Putamen (tissue), 1 donor: ENCODE measurements at places on chromosomes 1 and 21.

DNA sequence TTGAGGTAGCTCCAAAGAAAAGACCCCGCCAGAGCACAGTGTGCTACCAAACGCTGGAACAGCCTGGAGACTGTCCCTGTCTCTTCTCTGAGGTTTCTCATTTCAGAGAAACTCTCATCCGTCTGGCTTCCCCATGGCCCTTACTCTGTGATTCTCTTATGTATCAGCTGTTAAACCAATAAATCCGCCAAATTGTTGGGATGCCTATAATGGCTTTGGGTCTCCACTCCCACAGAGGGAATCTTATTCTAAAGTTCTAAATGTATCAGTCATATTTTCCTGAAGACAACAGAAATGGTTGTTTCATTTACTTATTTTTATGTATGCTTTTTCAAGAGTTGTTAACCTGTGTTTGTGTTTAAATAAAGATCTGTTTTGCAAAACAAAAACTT is 4.0 kb downstream of the ERG start:
- no peak for DNase-seq

DNA sequence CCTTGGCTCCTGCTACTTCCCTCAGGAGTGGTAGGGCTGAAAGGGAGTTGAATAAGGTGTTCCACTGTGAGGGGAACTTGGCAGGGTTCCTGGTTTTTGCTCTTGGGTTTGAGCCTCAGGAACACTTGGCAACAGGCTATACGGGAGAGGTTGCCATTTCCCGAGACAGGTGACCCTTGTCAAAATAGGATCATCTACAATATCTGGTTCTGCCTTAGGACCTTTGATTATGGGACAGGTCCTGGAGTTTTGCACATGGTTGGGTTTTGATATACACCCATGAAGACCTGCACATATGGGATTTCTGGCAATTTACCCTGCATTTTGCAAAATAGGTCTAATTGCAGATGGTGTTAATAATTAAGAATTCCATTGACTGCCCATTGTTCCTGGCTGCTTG is 31.1 kb downstream of the YY1AP1 start:
- DNase-seq, result no peak

- DNase-seq, result no peak
Observed at GRCh38 chr1:199279872-199280645, 641.2 kb downstream of the PTPRC start.

DNA sequence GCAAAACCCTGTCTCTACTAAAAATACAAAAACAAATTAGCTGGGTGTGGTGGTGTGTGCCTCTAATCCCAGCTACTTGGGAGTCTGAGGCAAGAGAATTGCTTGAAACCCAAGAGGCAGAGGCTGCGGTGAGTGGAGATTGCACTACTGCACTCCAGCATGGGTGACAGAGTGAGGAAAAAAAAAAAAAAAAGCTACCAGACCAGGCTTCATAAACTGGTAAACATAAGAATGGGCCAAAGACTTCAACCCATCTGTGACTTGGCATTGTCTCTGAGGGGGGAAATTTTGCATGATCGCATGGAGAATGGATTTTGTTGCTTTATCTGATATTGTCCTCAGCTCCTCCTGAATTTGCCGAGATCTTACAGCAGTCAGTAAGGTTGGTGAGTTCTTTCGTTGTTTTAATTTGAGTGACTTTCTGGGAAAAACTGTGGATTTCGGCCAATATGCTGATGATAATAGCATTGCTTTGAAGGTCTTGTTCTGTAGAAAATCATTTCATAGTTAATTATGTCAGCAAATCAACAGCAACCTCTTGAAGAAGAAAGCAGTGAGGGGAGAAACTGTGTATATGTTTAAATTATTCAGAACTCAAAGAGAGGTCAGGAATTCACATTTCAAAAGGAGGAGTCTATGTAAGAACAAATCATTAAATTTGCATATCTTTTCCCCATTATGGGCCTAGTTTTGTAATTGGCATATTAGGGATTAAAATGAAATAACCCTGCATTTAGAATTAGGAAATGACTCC is 13.1 kb downstream of the FGGY start:
- no peak for DNase-seq

- DNase-seq, result no peak
Observed at GRCh38 chr1:93106226-93106625, 27.1 kb downstream of the MTF2 start.

GRCh38 chr1:22563671-22564602 is 648 bp downstream of the EPHA8 start:
- DNase-seq, result no peak

DNA sequence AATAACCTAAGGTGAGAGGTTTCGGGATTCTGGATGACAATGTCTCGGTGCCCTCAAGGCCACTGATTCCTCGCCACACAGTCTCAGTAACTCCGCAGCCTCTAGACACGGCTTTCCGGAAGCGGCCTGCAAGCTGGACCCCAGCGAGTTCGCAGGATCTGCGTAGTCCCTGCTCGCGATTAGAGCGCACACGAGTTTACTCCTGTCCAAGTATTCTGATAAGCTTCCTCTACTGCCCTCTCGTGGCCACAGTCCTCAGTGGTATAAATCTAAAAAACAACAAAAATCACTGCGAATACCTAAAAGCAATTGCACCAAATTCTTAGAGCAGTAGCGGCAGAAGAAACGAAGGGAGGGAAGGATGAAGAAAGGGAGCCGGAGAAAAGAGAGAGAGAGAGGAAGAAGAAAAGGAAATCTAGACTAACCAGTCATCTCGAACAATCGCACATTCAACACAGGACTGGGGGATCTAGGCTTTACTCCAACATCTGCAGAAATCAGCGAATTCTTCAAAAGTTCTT is 1.1 kb upstream of the PLXNA2 start:
- DNase-seq, result peak; percentile 87

DNA sequence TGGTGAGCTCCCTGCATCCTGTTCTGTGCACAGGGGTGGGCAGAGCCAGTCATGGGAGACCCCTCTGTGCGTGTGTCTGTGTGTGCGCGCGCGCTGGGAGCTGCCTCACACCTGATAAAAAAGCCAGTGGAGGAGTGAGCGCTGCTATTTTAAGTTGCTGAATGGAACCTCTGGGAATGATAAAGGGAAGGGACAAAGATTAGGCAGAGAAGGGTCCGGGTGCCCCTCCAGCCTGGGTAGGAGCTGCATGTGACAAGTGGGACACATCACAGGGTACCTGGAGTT is 847 bp downstream of the ADORA1 start:
- no peak for DNase-seq

DNA sequence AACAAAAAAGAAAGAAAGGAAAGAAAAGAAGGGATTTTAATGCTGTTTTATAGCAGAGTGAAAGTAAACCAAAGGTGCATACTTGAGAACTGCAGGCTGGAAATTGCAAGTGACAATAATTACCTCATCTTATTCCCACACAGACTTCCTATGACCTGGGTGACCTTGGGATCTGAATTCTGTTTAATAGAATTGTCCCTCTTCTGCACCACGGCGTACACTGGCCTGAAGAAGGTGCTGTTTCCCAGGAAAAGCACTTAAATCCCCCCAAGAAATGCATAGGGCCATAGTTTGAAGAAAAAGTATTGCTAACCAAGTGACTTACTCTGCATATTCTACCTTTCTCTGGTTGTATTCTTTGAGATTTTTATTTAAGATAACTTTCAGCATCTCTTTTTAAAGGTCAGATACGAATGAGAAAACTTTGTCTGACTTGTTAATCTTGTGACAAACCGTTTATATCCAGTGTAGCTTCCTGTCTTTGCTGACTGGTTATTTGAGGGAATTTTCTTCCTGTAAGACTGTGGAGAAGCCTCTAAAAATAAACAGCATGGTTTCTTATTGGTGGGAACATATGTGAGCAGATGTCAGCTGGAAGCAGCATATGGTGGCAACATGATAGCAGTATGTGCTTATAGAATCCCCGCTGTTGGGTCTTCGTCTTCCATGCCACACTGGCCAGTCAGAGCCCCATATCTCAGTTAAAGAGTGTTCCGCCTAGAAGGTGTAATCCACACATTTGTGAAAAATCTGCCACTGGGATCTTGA is 16.3 kb downstream of the TGFB2 start:
- DNase-seq, result no peak

DNA sequence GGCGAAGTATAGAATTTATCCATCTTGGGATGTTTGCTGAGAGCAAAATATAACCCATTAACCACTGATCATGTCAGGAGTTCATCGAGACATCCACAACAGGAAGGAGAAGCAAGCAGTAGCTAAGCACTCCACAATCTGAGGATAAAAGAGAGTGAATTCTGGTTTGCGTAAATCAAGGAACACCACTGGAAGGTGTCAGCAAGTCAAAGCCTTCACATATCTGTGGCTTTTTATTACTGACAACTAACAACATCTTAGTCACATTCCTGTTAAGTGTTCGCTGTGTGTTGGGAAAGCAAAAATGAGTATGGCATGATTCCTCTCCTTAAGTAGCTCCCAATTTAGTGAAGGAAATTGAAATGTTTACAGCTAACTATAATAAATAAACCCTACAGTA is 44.5 kb upstream of the DARS2 start:
- no peak for DNase-seq

GRCh38 chr1:65112811-65113210 is 35.2 kb upstream of the AK4 start:
- no peak for DNase-seq

GRCh38 chr1:22709891-22710700 is 543 bp upstream of the EPHB2 start:
- peak; percentile 53 for DNase-seq

DNA sequence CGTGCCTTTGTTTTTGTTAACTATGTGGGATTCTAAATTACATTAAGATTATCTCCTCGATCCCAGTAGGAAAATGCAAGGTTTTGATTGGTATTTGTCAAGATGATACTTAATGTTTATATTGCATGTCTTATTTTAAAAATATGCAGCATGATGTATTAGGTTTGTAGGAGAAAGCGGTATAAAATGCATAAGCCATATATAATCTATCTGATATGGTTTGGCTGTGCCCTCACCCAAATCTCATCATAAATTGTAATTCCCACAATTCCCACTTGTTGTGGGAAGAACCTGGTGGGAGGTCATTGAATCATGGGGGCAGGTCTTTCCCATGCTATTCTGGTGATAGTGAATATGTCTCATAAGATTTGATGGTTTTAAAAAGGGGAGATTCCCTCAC is 198.1 kb upstream of the NCAM2 start:
- DNase-seq, result no peak

DNA sequence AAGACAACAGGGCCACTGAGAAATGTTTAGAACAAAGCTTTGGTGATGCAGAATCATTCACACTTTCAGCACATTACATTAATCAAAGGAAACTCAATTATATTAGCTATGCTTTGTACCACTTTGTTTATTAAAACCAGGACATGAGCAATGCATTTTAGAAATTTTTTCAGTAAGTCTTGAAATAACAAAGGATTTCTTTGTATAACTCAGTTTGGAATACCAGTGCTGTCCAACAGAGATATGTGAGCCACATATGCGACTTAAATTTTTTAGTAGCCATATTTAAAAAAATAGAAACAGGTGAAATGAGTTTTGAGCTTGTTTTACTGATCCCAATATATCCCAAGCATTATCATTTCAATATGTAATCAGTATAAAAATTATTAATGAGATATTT is 18.8 kb upstream of the F3 start:
- no peak for DNase-seq

- no peak for DNase-seq
Observed at GRCh38 chr1:150309758-150310508, 11.4 kb upstream of the PRPF3 start.

DNA sequence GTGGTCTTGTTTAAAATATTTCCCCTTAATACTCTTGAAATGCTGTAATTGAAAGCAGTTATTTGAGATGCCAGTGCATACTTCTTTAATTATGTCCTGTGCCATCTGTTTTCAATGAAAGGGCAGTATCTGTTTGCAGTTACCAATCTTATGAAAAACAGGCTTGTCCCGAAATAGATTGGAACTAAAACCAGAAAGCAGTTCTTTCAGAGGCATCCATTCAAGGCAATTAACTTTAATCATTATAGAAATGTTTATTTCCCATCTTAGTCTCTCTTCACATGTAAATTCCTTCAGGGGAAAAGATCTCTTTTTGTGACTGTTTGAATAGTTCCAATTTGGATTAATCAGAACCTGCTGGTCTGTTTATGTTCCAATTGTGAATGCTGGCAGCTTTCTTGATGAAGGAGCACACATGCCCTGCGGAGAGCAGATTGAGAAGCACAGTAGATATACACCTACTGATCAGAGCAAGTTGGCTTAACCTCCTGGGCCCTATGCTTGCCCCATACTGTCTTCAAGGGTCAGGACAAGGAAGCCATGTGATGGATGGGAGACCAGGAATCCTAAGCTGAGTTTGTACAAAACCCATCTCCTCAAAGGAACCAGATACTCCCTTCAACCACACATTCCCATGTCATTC is 41.6 kb upstream of the MROH9 start:
- DNase-seq, result no peak

GRCh38 chr1:116127848-116128540 is 16.8 kb downstream of the MAB21L3 start:
- DNase-seq, result no peak

GRCh38 chr1:214364386-214364785 is 83.4 kb downstream of the SMYD2 start:
- no peak for DNase-seq

- no peak for DNase-seq
Observed at GRCh38 chr1:171126504-171126903, 35.8 kb downstream of the FMO3 start.

DNA sequence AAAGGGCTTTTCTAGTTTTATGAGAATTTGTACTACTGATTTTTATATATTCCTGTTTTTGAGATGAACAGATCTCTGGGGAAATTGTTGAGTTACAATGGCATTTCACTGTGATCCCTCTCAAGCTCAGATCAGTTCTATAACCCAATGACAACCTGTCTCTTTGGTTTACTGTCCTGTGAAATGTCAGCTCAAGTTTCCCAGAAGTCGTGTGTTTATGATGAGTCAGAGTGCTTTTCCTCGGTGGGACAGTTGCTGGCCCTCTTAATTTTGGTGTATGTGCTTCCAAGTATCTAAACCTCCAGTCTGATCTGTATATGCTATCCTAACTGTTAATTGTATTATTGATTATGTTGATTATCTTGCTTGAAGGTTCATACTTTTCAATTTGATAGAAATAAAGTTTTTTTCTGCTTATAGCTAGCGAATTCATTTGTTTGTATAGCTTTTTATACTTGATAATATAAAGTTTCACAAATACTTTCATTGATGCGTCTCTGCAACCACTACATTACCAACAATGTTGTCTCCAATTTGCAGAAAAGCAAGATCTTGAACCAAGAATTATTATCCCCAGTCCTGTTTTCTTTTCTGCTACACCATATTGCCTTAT is 77.5 kb upstream of the DNAJC6 start:
- DNase-seq, result no peak

GRCh38 chr1:21921100-21921875 is 15.8 kb downstream of the HSPG2 start:
- no peak for DNase-seq
